ENCODE measurements at places on chromosomes 3 and 15. TPM values are rescaled to one million over a fixed set of nuclear protein-coding genes. Genes with fewer than 3 reads are reported as not detected.

DNA sequence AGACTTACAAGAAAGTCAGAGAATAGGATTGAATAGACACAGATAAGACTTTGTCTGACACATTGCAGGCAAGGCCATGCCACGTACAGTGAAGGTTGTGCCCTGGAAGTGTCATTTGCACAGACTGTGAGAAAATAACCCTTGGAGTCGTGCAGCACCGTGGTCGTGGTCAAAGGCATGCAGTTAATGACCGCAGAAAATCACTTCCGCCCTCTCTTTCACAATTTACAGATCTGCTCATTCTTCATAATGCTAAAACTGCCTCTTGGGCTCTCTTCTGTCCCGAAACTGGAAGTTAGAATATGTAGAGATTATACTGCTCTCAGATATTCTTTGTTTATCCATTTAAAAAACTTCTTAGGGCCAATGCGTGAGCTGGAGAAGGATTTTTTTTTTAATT lies 73.2 kb upstream of the CTXND1 start:
- DNase-seq = no peak

STAB1 gene
- 340 TPM for total RNA-seq

- peak; percentile 28 for DNase-seq
Observed at GRCh38 chr15:96334705-96335410, 4.4 kb downstream of the NR2F2 start.

UNC45A gene
- total RNA-seq = 108 TPM

DNA sequence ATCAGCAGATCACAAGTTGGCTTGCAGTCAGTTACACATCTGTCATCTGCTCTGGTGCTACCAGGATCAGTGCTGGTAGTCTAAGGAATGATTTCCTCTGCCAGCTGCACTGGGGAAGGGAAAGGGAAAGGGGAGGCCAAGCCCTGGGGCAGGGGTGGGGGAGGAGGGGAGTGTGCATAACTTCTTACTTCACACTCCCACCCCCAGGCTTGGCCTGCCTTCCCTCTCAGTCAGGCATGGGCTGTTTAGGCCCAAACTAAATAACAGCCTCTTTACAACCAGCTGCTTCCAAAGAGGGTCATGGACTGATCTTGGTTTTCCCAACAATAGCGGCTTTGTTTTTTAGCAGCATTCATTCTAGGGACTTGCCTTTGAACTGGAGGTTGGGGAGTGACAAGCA lies 86.1 kb upstream of the PSMD6 start:
- no peak for DNase-seq

DNA sequence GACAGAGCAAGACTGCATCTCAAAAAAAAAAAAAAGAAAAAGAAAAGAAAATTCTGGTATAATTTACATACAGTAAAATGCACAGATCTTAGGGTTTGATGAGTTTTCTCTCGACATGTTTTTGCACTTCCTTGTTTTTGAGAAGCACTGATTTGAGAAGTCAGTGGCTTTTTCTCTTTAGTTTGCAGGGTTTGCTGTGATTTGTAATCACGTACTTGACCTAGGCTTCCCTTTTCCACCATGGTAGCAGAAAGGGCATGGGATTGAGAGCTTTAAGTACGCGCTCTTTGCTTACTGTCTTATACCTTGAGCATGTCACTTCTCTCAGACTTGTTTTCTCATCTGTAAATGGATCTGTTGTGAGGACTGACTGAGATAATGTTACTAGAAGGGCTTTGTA lies 4.1 kb downstream of the VHL start:
- DNase-seq = no peak

BNC1 gene
- total RNA-seq = 2.9 TPM

ZKSCAN7 gene
- 1.9 TPM for total RNA-seq

- no peak for DNase-seq
Observed at GRCh38 chr15:89301304-89302089, 33.1 kb downstream of the POLG start.

GRCh38 chr15:101458908-101459578 lies 30.5 kb downstream of the PCSK6 start:
- DNase-seq = no peak

DNA sequence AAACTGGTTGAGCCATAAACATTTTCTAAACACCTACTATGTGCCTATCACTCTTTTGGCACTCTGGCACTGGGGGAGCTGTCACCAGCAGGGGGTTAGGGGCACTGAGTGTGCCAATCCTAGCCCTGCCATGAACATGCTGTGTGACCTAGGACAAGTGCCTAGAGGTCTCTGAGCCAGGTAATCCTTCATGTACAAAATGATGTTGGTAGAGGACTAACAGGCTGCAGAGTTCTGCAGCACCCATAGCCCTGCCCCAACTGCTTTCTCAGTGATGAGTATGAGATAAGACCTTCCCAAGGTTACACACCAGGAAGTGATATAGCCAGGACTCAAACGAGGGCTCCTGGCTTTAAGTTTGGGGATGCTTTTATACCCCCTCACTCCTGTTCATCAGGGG lies 84.9 kb upstream of the SEC13 start:
- DNase-seq = no peak

- DNase-seq = no peak
Observed at GRCh38 chr3:60770532-60770931, 480.7 kb downstream of the FHIT start.

DNA sequence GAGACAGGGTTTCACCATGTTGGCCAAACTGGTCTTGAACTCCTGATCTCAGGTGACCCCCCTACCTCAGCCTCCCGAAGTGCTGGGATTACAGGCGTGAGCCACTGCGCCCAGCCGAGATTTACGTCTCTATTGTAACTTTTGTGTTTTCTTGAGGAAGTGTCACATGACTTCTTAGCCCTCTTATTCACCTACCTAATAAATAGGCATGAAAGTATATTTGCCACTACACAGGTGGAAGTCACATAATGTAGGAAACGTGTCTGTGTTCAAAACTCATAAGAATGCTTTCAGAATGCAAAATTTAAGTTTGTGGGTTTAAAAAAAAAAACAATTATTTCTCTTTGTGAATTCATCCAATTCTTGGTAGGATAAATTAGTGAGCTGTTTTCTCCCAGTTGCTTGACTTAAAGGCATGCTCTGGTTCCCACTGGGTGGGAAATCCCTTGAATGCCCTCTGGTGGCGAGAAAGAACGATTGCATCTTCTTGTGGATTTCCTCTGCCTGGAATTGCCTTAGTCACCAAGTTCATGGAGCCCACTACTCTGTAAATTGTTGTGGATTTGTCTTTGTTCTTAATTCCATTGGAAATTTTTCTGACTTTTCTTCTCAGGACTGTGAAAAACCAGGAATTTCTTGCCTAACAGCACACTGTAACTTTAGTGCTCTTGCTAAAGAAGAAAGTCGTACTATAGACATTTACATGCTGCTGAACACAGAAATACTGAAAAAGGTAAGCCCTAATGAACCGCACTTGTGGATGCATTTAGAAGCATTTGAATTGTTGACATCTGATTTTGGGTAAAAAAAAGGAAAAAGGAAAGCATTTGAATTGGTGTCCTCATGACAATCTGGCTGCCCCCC lies 82.2 kb upstream of the CTDSPL start:
- peak; percentile 76 for DNase-seq

DNA sequence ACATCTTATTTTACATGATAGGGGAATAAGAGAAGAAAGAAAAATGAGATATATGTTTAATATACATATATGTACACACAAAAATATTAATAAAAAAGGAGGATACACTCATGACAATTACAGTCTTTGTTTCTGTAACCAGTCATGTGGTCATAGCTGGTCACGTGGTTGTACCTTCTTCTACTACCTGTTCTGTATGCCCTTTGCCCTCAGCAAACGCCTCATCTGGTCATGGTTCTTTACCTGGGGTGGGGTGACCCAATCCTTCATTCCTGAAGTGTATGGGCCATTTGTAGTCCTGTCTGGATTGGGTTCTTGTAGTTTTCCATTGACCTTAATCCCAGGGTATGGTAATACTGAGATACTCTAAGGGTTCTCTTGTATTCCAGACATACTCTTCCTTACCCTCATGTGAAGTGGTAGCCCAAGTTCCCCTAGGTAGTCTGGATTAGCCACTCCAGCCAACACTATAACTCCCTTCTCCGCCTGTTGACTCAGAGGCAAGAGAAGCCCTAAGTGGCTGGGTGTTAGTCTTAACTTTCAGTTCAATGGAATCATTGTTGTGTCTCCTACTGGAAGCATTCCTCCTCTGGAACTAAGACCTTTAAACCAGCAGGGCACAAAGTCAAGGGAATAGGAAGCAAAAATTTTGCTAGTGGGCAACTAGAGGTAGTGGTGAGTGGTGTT lies 47.3 kb upstream of the FAM3D start:
- DNase-seq = no peak

ADPRH gene
- total RNA-seq = 8.0 TPM

FANCD2 gene
- 26.8 TPM for total RNA-seq

- DNase-seq = no peak
Observed at GRCh38 chr15:38879909-38880471, 315.4 kb upstream of the RASGRP1 start.

ZMYND10 gene
- total RNA-seq = 0.51 TPM

DNA sequence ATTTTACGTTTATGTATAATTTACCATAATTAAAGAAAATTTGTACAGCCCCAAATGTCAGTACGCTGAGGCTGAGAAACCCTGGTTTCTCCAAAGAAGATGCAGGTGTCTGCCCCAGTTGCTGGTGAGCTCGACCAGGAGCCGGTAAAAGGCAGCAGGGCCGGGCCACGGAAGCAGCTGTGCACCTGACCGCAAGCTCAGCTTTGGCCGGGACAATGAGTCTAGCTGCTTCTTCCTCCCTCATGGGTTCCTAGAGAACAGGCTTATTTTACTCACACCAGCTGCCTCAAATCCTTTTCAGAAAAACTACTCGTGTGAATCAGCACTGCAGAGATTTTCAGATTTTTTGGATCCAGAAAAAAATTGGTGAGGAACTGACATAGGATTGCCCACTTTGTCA lies 18.0 kb upstream of the ZXDC start:
- DNase-seq = no peak

LCMT2 gene
- 5.0 TPM for total RNA-seq

IL17RE gene
- 1.5 TPM for total RNA-seq

DNA sequence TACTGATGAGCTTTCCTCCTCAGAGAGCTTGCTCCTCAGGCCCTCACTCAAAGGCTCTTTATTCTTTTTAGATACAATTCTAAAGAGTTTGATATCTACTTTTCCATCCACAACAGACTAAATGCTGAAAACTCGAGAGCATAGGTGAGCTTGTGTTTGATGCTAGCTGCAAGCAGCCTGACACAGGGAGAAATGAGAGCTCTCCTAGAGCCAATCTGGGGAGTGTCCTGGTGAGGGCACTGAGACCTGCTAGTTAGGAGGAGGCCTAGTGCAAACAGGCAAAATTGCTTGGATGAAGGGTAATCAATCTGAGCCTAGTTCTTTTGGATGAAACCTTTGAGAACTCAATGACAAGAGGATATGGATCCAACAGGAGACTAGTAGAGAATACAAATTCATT lies 300.8 kb downstream of the ZBTB20 start:
- no peak for DNase-seq
